ENCODE measurements at places on chromosomes 2 and 18.

GRCh38 chr18:8726963-8727705 is 21.8 kb downstream of the MTCL1 start:
- no peak for DNase-seq

DNA sequence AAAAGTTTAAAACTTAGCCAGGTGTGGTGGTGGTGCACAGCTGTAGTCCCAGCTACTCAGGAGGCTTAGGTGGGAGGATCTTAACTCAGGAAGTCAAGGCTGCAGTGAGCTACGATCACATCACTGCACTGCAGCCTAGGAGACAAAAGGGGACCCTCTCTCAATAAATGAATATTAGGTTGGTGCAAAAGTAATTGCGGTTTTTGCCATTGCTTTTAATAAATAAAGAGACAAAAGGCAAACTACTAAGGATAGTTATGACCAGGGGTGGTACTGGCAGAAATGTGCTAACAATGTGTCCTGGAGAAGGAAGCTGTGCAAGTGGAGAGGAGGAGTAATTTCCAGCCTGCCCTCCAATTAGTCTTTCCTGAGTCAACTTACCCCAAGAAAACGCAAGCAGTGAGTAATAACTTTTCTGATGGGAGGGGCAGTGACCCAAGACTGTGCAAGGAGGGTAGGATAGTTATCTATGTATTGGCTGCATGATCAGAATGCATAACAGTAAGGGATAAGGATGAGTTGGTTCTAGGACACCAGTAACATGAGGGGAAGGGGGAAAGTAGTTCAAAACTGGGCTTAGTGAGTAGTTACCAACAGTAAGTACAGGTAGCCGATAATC is 1.5 kb downstream of the EXOC6B start:
- DNase-seq, result no peak

- DNase-seq, result no peak
Observed at GRCh38 chr2:223868005-223868404, 30.6 kb upstream of the AP1S3 start.

DNA sequence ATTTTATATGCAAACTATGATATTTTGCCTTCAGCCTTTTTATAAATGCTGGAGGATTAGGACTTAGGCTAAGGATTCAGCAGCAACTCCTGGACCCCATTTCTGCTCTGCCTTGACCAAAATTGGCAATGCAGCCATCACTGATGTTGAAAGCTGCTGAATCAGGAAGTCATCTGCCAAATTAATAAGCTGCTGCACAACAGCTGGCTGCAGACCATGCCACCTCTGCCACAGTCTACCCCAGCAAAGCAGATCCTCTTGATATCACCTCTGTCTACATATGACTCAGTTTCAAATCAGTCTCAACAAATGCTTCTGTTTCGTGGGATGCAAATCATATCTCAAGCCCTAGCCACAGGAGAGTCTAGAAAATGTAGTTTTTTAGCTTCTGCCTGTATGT is 7.1 kb upstream of the SOS1 start:
- peak; percentile 39 for DNase-seq

GRCh38 chr2:19028587-19029375 is 329.6 kb downstream of the OSR1 start:
- DNase-seq, result no peak

- DNase-seq, result no peak
Observed at GRCh38 chr18:44609181-44609941, 71.3 kb upstream of the SETBP1 start.

- peak; percentile 31 for DNase-seq
Observed at GRCh38 chr2:144430722-144431391, 89.1 kb downstream of the ZEB2 start.

DNA sequence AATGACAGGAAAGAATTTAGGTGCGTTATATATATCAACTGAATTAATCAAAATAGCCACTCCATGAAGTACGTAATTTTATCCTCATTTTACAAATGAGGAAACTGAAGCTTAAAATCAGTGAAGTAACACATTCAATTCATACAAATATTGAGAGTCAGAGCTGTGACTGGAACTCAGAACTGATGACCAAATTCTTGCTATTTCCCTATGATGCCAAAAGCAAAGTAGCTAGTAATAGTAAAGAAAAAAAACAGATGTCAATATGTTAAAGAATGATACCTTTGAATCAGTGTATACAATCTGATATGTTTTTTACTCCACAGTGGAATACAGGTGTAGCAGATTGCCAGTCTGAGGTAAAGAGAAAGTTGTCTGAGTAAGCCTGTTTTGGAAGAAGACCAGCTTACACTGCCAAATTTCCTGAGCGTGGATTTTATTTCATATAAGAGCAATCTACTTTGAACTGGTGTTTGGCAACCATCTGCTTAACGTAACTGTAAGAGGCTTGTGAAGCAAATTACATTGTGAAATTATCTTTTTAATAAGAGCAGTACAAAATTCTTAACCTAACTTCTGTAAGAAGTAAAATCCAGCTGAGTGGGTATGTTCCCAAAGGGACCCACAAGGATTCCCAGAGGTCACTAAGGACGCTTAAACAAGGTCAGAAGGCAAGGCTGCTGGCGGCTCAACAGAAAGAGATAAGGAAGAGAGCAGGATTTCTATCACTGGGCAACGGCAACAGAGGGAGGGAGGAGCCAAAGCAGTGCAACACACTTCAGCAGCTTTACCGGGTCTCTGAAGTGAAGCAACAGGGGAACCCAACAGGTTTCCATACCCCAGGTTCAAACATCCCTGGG is 85.6 kb downstream of the IKZF2 start:
- DNase-seq, result peak; percentile 14

DNA sequence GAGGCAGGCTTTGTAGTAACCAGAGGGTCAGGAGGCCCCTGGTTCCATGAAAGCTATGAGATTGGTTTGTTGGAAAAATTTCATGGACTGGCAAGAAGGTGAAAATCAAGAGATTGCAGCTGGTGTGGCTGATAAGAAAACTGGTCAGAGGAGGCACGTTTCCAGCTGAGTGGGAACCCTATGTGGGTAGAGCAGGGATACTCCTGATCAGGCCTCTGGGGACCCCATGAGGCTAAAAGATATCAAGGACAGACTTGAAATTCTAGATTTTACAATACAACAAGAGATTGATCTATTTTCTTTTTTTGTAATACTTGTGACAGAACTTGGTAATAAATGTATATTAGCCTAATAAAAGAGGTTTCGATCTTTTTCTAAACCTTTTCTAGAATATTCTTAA is 1615.1 kb downstream of the DPP10 start:
- DNase-seq, result no peak

DNA sequence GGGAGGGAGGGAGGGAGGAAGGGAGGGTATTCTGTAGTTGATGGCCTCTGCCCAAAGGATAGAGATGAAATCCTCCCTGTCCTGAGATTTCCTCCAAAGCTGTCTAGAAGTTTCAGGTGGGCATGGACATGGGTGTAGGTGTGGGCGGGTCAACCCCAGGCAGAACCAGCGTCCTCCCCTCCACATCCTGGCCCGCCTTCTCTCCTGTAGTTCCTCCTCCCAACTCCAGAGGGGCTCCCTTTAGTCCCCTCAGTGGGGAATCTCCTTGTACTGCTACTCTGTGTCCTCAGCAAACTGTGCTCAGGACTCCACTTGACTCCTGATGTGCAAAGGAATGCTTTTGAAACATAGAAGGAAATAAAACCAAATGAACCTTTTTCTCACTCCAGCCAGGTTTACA is 88.1 kb downstream of the MRPS9 start:
- no peak for DNase-seq

- no peak for DNase-seq
Observed at GRCh38 chr2:7094231-7094741, 177.1 kb downstream of the RNF144A start.

DNA sequence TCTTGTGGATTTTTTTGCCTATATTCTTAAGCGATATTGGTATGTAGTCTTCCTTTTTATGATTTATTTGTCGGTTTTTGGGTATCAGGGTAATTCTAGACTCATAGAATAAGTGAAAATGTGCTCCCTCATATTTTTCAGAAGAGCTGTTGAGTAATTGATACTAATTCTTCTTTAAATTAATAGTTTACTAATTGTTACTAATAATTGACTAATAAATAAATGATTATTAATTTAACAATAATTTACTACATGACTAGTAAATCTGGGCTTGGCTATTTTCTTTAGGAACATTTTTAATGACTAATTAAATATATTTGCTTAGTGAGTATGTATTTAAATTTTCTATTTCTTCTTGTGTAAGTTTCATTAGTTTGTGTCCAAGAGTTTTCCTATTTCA is 325.0 kb downstream of the ADCYAP1 start:
- DNase-seq, result no peak

DNA sequence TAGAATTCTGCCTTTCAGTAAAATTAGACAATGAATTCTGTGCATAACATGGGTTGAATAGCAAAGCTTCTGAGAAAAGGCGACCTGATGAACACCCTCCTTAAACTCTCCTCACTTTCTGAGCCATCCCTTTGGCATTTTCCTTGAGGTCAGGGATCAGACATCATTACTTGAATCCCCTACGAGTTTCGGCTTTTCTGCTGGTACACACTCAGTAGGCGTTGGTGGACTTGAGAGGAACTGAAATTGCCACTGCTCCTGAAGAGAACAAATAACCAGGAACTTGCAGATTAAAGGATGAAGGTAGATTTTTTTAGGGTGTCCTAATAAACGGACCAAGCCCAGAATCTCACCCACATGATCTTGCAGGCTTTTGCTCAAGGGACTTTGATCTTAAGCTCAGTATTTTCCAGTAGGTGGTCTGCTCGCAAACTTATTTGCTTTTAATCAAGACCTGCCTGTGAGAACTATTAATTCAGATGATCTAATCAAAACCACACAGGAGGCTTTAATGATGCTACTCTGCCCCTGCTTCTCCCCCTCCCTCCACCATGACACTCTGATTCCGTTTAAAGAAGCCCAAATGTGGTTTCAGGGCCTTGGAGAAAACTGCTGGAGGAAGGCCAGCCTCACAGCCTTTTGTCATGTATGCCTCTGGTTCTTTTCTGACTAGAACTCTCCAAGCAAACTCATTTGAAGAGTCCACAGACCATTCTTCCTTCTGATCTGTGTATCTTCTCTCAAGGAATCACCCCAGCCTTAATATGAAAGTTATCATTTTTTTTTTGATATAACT is 124.9 kb downstream of the PRKCE start:
- DNase-seq, result no peak

DNA sequence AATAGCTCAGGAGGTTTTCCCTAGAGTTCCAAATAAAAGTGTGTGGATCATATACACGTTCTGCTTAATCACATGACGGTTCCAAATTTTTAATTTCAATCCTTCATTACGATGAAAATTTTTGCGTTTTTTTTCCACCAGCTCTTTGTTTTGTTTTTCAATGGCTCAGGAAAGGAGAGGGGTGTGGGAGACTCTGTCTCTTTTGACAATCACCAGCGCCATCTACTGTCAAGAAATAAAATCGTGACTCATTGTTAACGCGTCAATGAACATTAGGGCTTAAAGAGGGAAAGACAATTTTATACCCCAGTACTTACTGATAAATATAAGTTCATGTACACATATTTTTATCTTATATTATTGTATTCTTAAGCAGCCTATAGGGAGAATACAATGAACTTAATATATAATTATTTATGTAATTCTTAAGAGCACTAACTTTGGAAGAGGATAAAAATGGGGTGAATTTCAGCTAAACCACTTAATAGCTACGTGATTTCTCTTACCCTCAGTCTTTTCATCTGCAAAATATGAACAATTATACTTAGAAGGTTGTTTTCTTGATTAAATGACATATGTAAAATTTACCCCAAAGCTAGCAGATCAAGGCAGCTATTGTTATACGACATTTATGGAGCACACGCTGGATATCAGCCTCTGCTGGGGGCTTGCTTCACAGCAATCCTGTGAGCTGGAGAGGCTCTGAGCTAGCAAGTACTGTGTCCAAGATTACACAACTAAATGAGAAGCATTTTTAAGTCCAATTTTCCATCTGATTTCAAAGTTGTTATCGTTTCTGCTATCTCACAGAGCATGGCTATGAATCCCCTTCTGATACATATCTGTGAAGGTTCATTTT is 47.4 kb upstream of the RMDN2 start:
- DNase-seq, result peak; percentile 69

GRCh38 chr2:191636235-191636543 is 41.7 kb upstream of the NABP1 start:
- no peak for DNase-seq

- peak; percentile 5 for DNase-seq
Observed at GRCh38 chr2:205776139-205776538, 93.8 kb downstream of the NRP2 start.

GRCh38 chr2:204611017-204611631 is 65.8 kb downstream of the PARD3B start:
- no peak for DNase-seq

GRCh38 chr18:55396267-55396905 is 191.6 kb downstream of the TCF4 start:
- DNase-seq, result no peak

DNA sequence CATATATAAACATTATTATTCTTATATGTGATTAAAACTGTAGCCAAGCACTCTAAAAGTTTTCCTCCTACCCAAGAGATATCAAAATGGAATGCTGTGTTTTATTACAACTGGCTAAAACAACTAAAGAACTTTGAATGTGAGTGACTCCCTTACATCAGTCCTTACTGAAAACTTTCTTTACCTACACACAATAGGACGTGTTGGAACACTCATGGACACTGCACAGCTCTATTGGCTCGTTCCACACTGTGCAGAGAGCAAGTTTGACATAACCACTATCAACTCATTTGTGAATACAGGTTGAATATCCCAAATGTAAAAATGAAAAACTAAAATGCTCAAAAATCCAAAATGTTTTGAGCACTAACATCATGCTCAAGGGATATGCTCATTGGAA is 650.6 kb downstream of the SLC4A3 start:
- DNase-seq, result no peak

DNA sequence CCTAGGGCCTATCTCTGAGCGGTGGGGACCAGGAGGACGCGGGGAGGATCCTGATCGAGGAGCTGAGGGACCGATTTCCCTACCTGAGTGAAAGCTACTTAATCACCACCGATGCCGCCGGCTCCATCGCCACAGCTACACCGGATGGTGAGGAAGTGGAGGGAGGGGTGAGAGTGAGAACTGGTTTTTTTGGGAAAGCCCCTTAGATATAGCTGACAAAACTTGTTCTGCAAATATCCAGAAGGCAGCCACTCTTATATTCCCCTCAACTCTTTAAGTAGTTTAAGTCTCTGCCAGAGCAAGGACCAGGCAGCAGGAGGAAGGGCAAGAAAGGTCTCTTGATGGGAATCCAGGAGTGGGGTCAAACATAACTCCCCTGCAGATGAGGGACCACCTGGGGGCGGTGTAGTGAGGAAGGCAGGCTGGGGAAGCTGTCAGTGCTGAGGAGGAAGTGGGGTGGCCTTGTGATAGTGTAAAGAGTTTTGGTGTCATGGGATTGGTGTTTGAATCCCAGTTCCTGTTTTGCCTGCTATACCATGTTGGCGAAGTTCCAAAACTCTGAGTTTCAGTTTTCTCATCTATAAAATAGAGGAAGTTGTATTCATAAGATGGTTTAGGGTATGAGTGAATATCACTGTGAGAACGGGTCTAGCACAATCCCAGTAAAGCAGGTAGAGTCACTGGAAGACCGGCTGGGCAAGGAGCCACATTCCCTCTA is 3.4 kb downstream of the NAGK start:
- peak; percentile 72 for DNase-seq

GRCh38 chr2:70508711-70509462 is 44.7 kb downstream of the TGFA start:
- DNase-seq, result no peak
